ENCODE measurements at places on chromosomes 11 and 22.

DNA sequence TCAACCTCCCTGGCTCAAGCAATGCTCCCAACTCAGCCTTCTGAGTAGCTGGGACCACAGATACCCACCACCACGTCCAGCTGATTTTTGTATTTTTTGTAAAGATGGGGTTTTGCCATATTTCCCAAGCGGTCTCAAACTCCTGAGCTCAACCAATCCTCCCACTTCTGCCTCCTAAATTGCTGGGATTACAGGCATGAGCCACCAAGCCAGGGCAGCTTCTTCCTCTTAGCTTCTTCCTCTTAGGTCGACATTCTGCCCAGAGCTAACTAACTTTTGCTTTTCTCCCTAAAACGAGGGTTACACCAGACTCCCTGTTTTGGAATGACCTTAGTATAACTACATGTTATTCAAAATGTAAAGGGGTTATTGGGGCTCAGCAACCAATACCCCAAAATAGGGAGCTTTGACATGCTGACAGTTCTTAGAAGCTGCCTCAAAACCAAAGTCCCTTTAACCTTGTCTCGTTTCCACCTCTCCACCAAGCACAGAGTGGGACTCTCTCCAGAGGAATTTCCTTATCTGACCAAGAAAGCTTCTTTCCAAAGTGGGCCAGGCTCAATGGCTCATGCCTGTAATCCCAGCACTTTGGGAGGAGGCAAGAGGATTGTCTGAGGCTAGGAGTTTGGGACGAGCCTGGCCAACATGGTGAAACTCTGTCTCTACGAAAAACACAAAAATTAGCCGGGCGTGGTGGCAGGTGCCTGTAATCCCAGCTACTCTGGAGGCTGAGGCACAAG lies 7.0 kb downstream of the HPS5 start:
- no peak for DNase-seq

DNA sequence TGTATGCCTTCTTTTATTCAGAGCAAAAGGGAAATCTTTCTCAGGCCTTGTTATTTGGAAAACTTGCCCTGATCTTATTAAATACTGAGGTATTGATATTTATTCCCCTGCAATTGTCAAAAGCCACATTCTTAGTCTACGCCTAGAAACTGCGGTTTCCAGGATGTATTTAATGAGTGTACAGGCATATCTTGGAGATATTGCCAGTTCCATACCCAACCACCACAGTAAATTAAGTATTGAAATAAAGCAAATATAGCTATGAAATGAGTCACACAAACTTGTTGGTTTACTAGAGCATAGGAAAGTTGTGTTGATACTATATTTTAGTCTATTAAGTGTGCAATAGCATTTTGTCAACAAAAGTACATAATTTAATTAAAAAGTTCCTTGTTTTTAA lies 152.7 kb upstream of the CCDC179 start:
- DNase-seq = no peak

- DNase-seq = no peak
These were observed 27.8 kb downstream of the CYTH4 start for GRCh38 chr22:37310075-37310606.

GRCh38 chr11:32331792-32332191 lies 103.5 kb downstream of the WT1 start:
- DNase-seq = no peak

DNA sequence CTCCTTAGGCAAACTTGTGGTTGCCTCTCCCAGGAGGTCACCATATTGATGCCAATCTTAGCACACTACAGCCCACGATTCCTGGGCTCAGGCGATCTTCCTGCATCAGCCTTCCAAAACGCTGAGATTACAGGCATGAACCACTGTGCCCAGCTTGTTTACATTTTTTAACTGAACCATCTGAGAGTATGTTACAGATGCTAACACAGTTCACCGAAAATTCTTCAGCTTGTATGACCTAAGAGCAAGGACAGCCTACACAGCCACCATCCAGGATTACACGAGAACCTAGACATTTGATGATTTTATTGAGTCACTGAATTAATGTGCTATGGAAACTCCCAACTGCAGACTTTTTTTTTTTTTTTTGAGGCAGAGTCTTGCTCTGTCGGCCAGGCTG lies 5.8 kb upstream of the LGALS1 start:
- DNase-seq = no peak

DNA sequence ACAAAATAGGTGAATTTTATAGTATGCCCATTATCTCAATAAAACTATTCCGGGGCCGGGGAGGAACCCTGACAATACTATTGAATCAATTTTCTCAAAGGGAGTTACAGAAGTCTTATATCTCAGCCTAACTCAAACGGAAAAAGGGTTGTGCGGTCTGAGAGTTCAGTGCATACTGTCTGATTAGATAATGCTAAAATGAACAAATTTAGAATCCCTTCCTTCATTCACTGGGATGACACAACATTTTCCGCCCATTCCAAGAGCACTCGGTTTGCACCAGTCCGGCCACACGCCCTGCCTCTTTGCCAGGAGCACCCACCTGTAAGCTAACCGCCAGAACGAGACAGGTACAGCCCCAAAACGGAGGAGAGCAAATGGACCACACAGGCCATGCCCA lies 50.0 kb upstream of the NFRKB start:
- no peak for DNase-seq

DNA sequence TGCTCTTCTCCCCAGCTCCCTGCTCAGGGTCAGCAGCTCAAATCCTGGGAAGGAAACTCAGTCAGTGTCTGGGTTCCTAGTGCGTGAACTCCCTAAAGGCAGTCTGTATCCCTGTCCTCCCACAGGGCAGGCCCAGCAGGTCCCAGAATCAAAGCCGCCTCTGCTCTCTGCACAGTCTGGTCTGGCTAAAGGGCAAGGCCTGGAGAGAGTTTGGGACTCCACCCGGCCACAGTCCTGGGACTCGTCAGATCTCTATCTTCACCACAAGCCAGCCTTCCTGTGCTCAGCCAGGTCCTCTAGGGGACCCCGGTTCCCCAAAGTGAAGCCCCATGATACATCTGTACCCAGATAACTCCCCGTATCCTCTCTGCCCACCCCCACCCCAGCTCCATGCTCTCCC lies 56.2 kb upstream of the CSNK2A3 start:
- DNase-seq = no peak

- no peak for DNase-seq
These were observed 178.5 kb upstream of the ZBED5 start for GRCh38 chr11:11036185-11036847.

DNA sequence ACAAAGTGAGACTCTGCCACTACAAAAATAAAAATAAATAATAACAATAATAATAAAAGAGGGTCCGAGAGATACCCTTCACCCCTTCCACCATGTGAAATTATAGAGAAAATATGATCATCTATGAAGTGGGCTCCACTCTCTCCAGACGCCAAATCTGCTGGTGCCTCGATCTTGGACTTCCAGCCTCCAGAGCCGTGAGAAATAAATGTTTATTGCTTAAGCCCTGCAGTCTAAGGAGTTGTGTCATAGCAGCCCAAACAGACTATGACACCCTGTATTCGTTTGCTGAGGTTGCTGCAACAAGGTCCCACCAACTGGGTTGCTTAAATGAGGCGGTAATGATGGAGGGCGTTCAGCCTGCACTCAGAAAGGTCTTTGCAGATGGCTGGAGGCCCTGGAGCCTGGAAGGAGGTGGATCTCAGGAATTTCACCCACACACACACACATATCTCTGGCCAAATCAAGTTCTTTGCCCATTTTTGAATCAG lies 7.6 kb upstream of the SEPTIN5 start:
- DNase-seq = no peak

GRCh38 chr11:128643661-128644317 lies 50.1 kb upstream of the FLI1 start:
- DNase-seq = no peak

DNA sequence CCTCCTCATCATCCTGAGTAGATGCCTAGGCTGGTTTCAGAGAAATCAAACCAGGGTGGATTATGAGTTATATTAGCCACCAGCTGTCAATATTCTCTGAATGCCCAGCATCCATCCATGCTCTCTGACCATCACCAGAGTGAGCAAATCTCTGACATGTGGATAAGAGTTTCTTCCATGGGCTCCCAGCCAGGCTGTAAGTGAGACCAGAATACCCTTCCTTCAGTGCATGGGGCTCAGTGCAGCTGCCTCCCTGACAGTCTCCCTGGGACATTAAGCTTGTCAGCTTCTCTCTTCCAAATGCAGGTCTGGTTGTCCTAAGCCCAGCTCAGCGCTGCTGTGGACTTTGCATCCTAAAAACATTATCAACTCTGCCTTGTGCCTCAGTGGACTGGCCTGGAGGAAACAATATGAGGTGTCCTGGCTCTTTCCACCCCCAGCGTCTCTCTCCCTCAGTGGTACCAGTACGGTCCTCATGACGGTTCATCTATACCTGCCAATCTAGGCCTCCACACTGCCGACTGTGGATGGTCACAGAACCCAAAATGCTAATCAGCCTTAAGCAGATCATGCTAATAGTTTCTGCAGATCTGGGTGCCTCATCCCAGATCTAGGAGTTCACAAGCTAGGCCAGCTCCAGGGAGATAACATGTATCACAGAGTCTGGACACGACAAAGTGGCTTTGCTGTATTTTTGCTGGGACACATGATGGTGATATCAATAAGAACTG lies 41.6 kb upstream of the PRAME start:
- DNase-seq = no peak

DNA sequence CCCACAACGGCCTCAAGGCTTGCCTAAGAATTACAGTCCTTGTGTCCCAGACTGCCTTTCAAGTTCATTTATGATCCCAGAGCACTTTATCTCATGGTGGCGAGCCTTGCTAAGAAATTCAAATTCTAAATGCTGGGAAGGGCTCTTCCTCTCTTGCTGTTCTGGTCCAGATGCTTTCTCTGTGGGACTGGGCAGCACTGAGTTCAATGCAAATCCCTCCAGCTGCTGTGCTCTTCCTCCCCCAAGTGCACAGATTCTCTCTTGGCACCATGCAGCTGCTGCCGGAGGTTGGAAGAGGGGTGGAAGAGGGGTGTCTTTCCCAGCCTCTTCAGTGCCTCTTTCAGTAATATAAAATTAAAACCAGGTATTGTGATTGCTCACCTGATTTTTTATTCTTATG lies 828.0 kb downstream of the DLG2 start:
- no peak for DNase-seq

GRCh38 chr11:3700410-3700809 lies 29.2 kb upstream of the CHRNA10 start:
- DNase-seq = no peak

DNA sequence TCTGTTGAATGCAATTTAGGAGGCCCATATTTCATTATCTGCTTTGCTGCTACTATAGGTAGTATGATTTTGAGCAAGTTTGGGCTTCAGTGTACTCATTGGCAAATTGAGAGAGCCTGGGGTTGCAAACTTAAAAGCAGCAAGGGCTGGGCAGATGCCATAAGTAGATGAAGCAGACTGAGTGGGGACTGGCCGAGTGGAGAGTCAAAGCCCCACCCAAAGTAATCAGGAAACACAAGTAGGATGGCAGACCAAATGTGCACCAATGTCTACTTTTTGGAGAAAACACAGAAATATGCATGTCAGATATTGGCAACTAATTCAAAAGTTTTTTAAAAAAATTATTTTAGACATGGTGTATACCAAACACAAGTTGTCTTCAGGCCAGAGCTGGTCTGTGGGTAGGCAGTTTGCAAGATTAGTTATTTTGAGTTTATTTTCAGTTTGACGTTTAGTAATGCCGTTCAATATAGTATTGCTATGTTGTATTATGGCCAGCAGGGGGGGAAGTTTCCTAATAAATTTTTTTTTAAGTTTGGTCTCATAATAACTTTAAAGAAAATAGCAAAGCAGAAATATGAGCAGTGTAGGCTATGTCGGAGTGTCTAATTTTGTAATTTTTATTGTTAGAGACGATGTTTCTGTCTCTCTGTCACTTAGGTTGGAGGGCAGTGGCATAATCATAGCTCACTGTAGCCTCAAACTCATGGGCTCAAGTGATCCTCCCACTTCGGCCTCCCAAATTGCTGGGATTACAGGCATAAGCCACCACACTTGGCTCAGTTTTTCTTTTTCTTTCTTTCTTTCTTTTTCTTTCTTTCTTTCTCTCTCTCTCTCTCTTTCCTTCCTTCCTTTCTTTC lies 105.1 kb downstream of the HIPK3 start:
- DNase-seq = peak; percentile 55

DNA sequence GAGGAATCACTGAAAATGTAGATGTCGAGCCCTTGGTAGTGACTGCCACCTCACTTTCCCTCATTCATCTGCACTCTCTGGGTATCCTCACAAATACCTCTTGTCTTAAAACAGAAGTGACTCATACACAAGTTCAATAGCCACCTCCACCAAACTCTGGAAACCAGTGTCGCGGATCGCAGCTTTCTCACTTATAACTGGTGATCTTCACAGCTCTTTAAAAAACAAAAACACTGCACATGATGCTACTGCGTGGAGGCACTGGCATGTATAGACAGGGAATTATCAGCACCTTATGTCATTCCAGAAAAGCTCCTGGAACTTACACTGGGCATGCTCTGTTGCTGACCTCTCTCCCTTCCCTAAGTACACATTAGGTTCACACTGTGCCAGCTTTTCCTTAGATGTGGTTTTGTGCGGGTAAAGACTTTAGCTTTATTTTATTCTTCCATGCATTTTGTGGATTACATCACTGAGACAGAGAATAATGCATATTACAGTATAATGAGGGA lies 425.5 kb upstream of the CADM1 start:
- no peak for DNase-seq

DNA sequence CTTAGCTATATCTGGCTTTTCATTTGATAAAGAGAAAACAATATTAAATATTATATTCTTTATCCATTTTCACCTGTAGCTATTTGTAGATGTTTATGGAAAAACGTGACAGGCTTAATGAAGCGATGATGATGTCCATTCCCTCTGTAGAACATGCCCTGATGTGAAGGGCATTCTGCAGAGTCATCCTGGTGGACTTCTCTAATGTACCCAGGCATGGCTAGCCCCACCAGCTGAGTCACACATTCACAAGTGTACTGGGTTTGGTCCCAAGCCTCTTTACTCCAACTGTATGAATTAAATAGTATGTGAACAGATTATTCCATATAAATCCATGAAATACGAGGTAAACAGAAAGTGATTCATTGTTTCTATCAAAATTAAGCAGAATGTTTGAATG lies 139.3 kb downstream of the CADM1 start:
- DNase-seq = no peak

- DNase-seq = no peak
These were observed 976 bp downstream of the HBD start for GRCh38 chr11:5233307-5233706.

GRCh38 chr22:43343262-43343669 lies at the start of gene SCUBE1:
Gene SCUBE1, minus strand, starts transcription at chr22:43343372. Its CDS starts 111 bp downstream, at chr22:43343261.
- peak; percentile 69 for DNase-seq

DNA sequence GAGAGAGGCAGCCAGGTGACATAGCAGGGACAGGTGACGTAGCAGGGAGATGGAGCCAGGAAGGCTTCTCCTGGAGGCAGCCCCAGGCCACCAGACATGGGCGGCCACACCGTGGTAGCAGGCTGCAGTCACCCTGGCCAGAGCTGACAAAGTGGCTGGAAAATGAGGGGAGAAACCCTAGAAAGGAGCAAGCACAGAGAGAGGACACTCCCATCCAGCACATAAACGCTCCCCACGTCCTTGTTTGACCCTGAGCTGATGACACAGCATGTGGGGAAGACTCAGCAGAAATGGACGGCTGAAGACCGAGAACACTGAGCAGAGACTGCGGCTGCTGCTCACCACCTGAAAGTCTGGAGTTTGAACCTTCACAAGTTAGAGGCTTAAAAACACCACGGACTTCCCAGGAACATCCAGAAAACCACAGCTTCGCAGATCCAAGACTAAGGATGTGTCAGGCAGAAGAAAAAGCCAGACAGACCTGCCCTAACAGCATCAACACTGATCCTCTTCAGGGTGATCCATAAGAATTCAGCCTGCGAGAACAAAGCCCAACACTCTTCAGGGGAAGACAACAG lies 28.7 kb downstream of the DRD4 start:
- DNase-seq = no peak

All from SK-N-DZ (cell line).